ENCODE measurements at places on chromosomes 2 and 18.

GRCh38 chr2:200439981-200440380, 69.9 kb downstream of the KCTD18 start:
- peak; percentile 73 for DNase-seq

DNA sequence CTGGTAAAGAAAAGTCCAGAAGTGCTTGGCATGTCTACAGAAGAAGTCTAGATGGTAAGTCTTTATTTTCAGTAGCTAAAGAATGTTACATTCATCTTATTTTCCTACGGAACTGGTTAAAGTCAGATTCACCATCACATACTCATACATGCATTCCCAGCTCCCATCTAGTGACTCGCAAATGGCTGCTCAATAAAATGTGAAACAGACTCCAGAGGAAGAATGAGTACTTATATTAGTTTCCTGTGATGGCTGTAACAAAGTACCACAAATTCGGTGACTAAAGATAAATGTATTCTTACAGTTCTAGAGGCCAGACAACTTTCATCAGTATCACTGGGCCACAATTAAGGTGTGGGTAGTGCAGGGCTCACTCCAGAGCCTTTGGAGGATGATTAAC, 797.2 kb downstream of the SATB2 start:
- DNase-seq = no peak

DNA sequence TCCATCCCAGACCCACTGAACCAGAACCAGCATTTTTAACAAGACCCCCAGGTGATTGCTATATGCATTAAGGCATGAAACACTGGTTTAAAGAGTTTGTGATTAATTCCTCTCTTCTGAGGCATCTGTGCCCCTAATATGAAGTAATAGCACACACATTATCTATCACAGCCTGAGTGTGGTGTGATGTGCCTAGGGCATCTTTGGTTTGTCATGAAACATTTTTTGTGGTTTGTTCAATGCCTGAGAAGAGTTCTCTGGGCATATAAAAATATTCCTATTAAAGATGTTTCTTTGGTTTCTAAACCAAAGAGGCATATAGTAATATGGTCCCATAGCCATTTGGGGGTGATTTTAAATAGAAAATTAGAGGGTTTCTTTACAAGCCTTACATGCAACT, 221.7 kb upstream of the SPOPL start:
- DNase-seq = no peak

GRCh38 chr2:78907089-78907488, 118.4 kb upstream of the REG3G start:
- DNase-seq = no peak

- DNase-seq = no peak
Observed at GRCh38 chr18:68705119-68705518, 9.8 kb downstream of the TMX3 start.

GRCh38 chr2:105042189-105042588, 4.3 kb downstream of the MRPS9 start:
- no peak for DNase-seq

DNA sequence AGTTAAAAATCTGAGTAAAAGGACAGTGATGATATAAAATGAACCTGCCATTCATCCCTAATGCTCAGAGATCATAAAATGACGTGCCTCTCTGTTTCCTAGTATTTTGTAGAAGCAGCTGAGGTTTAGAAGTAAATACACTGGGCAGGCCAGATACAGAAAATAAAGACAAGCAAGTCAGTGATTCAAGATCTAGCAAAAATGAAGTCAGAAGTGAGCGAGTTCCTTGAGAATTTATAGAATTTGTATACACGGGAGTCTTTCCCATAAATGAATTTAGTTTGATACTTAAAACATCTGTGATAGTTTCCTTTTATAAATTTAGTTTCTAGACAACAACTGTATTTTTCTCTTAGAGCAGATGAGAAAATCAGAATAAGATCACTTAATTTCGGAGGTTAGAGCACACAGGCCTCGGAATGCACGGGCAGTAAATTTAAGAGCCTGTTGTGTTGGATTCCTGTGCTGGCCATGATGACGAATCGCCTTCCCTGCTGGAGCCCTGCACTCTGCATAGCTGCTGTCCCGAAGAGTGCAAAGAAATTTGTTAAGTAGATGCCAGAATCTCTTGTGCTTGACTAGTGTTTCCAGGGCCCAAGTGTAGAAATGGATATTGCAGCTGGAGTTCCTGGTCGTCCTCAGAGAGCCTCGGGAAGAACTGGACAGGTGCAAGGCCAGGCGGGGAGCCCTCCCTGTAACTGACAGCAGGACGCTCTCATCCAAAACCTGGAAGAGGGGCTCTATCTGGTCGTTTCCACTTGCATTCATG, 83.7 kb upstream of the RBM44 start:
- DNase-seq = no peak

- DNase-seq = no peak
Observed at GRCh38 chr2:241128266-241128665, 21.0 kb downstream of the PASK start.

DNA sequence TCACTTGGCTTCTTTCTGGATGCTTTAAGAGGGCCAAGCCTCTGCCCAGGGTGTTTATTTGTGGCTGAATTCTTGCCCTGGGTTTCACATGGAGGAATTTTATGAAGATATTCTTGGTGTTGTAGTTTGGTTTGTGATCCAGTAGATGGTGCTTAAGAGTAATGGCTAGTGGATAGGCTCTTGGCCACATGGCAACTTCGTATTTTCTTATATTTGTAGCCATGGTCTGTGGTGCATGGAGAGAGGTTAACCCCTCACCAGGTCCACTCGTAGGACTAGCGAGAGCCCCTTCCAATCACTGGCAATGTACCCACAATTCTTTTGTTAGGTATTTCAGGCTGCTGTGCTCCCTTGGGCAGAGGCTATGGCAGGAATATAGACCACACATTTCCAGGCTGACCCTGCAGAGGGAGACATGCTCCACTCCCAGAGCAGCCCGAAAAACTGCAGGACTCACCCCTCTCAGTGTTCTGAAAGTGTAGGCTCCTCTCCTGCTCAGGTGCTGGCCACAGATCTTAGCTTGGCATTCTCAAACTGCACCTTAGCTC, 582.1 kb upstream of the SETBP1 start:
- peak; percentile 6 for DNase-seq

- DNase-seq = no peak
Observed at GRCh38 chr18:35807811-35808335, 164.6 kb upstream of the RMP24 start.

DNA sequence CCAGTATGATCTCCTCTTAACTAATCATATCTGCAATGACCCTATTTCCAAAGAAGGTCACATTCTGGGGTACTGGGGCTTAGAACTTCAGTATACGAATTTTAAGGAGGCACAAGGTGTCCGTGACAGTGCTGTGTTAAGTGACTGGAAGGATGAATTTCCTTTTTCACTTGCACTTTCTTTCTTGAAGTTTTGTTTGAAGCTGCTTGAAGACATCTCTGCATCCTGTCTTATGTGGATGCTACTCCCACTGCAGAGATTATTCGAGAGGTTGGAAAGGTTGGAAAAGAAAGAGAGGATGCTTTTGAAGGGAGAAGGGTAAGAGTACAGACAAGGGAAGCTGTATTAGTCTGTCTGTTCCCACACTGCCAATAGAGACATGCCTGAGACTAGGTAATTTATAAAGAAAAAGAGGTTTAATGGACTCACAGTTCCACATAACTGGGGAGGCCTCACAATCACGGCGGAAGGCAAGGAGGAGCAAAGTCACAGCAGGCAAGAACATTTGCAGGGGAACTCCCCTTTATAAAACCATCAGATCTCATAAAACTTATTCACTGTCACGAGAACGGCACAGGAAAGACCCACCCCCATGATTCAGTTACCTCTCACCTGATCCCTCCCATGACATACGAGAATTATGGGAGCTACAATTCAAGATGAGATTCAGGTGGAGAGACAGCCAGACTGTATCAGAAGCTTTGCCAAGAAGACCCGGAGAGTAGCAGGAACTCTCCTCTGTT, 3.6 kb upstream of the RNF144A start:
- DNase-seq = no peak

GRCh38 chr2:40658941-40659340, 207.1 kb upstream of the SLC8A1 start:
- no peak for DNase-seq

GRCh38 chr2:236679884-236680860, 110.5 kb downstream of the ACKR3 start:
- no peak for DNase-seq

- no peak for DNase-seq
Observed at GRCh38 chr18:78271790-78272189, 707.8 kb upstream of the SALL3 start.

DNA sequence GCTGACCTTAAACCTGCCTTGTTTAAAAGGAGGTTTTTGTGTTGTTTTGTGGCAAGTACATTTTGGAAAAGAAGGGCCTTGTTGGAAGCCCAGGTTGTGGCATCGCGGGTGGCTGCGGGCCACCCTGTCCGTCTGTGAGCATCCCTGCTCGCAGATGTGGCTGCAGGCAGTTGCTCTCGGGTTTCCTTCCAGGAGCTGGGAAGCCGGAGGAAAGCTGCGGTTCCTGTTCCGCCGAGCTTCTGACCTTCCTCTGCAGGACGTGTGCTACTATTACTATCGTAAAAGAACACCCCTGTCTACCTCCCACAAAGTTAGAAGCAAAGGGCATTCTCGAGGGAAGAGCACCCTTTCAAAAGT, 766 bp downstream of the MFF start:
- DNase-seq = no peak

DNA sequence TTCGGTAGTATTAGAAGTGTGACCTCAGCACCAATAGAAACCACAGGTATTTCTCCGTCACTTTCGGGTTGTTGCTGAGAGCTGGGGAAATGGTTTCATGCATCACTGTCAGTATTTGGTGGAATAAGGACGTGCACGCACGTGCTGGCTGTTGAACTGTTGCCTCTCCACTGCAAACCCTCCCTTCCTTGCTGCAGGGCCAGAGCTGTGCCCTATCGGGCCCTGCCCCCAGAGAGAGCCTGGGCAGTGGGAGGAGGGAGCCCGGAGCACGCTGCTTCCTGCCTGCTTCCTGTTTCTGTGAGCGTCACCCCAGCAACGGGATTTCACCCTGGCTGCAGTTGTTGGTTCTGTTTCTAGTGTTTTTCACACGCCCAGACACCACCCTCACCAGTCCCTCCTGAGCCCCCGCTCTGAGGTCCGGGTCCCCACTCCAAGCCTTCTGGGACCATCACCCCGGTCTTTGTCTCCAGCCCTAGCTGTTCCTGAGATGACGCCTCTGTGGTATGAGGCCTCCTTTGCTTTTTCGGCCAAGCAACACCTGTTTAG, 47.4 kb downstream of the LRRFIP1 start:
- DNase-seq = peak; percentile 38

DNA sequence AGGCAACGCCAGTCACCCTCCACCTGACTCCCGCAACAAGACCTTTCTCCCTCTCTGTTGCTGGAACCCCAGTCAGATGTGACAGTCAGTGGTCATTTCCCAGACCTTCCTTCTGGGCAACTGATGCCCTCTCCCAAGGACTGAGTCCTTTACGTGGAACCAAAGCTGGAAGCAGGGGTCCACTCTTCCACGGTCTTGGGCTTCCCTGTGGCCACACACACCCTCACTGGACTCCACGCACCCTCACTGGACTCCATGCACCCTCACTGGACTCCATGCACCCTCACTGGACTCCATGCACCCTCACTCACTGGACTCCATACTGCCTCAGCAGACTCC, 7.1 kb downstream of the PTMA start:
- no peak for DNase-seq

GRCh38 chr2:120650022-120650644, 85.5 kb upstream of the GLI2 start:
- no peak for DNase-seq
